ENCODE measurements at places on chromosomes 1 and 21.

DNA sequence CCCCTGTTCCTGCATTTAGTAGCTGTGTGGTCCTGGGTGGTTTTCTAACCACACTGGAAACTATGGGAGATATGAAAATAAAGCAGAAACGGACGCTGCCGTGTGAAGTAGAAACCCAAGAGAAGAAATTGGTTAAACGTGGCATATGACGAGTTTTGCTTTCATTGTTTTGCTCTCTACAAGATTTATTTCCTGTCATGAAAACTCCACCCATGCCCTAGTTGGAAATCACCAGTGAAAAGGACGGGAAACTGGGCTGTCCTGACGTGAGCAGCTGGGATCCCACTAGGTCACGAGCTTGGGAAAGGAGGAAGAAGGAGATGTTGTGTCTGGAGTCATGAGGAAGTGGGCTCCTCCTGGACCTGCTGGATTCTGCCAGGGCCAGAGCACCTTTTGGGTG is 120.8 kb upstream of the GADD45A start:
- no peak for DNase-seq

GRCh38 chr1:201504179-201504631 is 2.7 kb downstream of the CSRP1 start:
- no peak for DNase-seq

GRCh38 chr1:82116105-82116504 is 315.4 kb downstream of the ADGRL2 start:
- DNase-seq, result no peak

- DNase-seq, result no peak
Observed at GRCh38 chr1:81505831-81506230, 294.9 kb upstream of the ADGRL2 start.

- peak; percentile 2 for DNase-seq
Observed at GRCh38 chr1:71667216-71667615, 586.4 kb upstream of the ZRANB2 start.

- DNase-seq, result no peak
Observed at GRCh38 chr1:229461032-229461668, 27.3 kb upstream of the ACTA1 start.

DNA sequence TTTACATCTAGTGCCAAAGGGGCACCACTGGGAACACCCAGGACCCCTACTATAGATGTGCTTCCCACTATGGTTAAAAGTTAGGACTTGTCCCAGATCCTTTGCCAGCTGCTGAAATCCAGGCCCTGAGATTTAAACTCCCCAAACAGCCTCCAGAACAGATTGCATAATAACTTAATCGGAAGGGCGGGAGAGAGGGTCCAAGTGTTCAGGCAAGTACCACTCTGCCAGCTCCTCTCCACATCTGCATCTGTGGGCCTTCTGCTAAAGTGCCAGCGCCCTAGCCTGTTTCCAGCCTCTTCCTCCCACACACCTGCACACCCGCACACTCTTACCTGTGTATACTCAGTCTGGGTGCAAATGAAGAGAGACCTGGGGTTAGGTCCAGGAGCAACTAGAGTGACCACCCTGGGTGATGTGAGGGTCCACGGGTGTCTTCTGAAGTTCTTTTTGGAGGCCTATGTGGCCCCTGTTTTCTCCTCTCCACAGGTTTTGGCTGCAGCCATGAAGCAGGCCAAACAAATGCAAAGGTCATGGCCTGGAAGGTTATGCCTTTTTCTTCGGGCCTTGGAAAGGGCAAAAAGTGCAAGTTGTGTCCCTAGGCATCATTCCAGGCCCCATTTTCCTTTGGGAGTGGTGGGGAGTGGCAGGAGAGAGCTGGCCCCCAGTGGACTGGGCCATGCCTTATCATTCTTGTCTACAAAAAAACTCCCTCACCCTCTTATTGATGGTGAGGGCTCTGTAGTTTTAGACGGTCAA is 29.3 kb downstream of the KIRREL1 start:
- no peak for DNase-seq

GRCh38 chr1:167185974-167186657 is 34.6 kb upstream of the POU2F1 start:
- no peak for DNase-seq

DNA sequence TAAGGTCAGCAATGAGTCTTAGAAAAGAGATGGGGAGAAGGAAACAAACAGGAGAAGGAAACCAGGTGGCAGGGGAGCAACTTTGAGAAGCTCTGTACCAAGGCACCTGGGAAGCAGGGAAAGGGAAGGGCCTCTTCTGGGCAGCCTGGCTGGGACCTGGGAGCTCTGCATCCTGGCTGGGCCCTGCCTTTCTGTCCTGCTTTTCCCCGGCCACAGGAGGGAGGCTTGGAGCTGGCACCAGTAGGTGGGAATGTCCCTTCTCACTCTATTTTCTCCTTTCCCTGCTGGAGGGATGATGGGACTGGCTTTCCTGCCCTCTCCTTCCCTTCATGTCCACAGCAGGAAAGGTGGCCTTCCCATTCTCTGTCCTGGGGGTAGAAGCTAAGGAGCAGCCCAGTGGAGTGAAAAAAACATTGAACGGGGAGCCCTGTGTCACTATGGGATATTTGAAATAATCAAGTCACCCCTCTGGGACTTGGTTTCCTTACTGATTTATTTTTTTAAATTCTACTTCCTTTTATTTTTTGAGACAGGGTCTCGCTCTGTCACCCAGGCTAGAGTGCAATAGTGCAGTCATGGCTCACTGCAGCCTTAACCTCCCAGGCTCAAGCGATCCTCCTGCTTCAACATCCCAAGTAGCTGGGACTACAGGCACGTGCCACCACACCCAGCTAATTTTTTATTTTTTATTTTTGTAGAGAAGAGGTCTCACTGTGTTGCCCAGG is 5.1 kb upstream of the NES start:
- DNase-seq, result no peak

DNA sequence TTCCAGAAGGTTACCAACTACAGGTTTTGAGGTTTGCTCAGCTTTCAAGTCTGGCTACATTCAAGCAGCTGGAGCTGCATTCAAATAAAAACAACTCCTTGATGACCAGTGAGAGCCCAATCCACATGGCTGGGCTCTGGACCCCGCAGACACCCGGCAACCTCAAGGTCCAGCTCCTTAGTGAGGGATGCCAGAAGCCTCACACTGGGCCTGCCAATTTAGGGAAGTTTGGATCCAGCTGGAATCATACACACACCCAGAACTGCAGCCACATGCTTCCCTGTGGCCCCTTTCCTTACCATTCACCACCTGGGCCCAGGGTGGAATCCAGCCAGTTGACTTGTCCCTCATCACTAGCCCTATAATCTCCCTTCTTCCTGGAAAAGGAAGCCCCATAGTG is 123.7 kb downstream of the UBE2U start:
- DNase-seq, result no peak

DNA sequence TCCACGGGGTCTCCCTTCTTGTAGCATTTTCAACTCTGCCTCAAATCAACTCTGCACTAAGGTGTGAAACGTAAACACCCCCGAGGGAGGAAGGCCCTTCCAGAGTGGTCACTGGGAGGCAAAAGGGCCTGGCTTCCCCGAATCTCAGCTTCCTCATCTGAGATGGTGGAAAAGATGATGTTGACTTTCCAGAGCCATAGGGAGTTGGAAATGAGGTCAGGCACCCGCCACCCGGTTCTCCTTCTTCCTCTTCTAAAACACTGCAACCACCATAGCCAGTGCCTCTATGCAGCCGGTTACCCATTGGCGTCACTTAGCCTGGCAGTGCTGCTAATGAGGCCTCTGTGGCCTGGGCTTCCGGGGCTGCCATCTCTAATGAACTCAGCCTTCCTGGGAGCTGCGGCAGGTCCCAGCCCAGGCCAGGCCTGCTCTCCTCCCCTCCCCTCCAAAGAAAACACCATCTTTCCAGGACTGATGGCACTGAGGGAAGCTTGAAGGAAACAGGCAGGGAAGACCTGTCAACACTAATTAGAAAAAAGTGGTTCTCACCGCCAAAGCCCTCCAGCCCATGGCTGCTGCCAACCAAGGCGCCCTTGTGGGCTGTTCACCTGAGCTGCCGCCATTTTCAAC is 175.0 kb downstream of the KAZN start:
- no peak for DNase-seq

GRCh38 chr1:237387144-237387505 is 345.1 kb downstream of the RYR2 start:
- DNase-seq, result no peak

- DNase-seq, result no peak
Observed at GRCh38 chr1:203405703-203406438, 54.9 kb upstream of the FMOD start.

- DNase-seq, result peak; percentile 36
Observed at GRCh38 chr21:43814215-43815106, 25.1 kb downstream of the RRP1 start.

DNA sequence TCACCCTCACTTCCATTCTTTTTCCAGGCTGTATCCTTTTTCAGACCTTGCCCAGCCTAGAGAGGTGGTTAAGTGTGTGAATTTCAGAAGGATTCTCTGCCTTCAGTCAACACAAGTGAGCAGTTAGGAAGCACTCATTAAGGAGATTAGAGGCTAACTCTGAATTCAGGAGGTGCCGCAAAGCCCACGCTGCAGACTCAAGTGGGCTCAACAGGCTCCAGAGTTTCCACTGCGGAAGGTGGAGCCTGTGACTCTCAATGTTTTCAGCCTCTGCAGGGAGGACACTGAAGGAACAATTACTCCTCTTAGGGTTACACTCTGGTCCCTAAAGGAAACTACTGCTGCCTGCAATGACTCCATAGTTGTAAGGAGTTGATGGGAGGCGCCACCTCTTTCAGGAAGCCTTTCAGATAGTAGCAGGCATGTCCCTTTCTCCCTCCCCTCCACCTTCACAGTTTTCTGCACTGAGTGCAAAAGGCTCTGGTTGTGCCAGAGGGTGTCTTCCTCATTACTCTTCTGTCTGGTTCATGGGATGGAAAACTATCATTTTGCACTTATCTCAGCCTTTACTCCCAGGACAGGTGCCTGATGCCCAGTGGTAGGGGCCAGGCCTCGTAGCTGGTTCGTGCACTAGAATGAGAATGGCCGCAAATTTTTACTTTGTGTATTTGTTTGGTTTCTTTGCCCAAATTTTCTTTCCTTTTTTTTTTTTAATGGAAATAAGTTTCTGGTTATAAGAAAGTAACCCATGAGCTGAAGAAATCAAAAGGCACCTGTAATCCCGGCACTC is 55.2 kb upstream of the SELENON start:
- no peak for DNase-seq

DNA sequence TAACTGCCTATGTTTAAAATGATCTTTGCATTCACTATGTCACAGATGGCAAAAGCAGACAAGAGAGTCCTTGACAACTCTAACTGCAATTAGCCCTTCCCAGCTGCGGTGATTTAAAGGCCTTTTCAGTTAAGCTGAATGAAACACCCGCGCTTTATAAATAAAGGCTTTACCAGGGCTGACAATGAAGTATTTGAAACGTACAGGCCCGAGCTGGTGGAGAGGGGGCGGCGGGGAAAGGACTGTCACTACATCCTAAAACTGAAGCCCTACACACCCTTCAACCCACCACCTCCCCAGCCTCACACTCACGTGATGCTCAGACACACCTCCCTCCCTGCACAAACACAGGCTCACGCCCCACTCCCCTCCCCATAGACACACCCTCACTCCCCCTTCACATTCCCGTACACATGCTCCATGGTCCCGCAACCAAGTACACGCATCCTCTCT is 45.5 kb downstream of the GRIK3 start:
- no peak for DNase-seq

DNA sequence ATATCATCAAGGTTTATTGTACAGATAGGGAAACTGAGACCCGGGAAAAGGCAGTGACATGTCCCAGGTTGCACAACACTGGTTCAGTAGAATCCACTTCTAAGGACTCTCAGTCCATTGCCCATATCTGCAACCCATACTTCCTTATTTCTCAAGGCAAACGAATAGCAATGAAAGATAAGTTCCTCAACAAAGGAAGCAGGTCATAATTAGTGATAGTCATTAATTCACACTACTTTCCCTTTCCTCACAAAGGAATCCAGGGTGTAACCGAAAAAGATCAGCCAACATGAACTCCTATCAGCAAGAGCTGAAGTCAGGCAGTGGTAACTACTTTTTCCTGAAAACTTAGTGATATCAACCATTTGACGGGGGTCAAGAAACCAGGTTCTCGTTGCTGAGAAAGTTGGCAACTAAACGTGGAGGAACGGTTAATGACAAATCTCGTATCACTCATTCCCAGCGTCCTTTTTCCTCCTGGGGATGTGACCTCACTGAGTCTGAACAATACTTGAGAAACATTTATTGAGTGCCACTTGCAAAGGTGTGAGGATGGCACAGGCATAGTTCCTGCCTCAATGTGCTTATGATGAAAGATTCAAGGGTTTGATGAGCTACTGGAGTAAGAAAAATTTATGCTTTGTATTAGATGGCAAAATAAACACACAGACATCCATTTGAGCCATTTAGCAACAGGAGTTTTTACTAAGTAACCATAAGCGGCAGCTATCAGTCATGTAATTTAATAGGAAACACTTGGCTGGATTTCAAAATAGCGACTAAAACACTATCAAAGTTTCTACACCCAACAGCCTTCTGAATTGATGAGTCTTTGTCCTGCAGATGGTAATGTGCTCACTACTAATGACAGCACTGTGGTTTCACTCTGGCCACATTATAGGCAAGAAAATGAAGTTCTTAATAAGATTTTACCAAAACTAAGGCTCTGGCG is 82.3 kb downstream of the PLPP3 start:
- no peak for DNase-seq

DNA sequence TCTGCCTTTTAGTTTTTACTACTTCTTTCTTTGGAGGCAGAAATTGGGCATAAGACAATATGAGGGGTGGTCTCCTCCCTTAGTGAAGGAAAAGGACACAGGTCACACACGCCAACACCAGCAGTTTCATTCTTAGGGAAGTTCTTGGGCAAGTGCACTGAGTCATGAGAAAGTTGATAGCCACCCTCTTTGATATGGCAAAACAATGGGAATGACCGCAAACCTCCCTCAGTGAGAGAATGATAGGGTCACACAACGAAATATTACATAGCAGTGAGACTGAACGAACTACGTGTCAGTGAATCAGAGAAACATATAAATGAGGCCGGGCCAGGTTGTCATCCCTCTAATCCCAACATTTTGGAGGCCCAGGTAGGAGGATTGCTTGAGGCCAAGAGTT is 20.0 kb downstream of the IL6R start:
- no peak for DNase-seq

GRCh38 chr21:28927130-28927529 is 65.5 kb downstream of the LTN1 start:
- no peak for DNase-seq

Data from M059J (cell line).